Mesenteric fat pad (tissue), 1 donor: ENCODE measurements at places on chromosomes 2 and 18. TPM values are rescaled to one million over a fixed set of nuclear protein-coding genes. Genes with fewer than 3 reads are reported as not detected.

- no peak for DNase-seq
Observed at GRCh38 chr2:203708846-203709396, 2.5 kb downstream of the CD28 start.

GRCh38 chr2:53641290-53641689, 126.3 kb upstream of the CHAC2 start:
- no peak for DNase-seq

DNA sequence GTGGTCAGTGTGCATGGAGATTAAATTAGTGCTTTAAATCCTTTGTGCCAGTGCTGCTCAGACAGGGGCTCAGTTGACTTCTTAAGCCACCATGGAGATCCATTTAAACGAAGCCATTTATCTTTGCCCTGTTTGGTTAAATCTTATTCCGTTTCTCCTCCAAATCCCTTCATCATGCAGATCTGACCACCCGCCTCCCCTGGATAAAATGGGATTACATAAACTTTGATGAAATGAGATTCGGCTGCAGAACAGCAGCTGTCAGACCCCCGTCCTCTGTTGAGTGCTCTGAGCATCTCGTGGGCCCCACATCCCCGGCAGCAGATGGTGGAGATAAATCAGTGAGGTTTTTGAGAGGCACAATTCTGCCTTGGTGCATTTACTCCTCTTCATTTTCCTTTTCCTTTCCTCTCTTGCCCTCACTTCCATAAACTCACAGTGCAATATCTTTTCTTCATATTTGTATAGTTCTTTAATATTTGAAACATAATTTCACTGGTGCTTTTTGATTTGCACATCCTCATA, 84.4 kb upstream of the TWIST2 start:
- DNase-seq: no peak

GRCh38 chr2:64663402-64663801, 9.7 kb upstream of the SERTAD2 start:
- DNase-seq: no peak

DNA sequence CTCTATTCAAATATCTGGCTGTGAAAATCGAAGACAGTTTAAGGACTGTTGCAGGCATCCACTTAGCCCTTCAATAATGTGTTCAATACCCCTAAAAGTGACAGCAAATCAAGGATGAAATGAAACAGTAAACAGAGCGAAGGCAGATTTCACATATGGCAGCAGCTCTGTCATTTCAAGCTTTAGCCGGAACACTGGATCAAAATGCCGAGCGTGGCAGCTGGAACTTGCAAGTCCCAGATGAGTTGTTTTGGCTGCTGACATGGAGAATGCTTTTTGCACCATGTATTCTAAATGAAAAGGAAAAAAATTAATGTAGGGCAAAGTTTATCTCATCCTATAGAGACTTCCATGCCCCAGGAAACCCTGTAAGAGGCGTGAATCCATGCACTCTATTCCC, 18.0 kb downstream of the LRRC30 start:
- DNase-seq: no peak

GRCh38 chr2:136344339-136344738, 226.4 kb upstream of the CXCR4 start:
- DNase-seq: no peak

DNA sequence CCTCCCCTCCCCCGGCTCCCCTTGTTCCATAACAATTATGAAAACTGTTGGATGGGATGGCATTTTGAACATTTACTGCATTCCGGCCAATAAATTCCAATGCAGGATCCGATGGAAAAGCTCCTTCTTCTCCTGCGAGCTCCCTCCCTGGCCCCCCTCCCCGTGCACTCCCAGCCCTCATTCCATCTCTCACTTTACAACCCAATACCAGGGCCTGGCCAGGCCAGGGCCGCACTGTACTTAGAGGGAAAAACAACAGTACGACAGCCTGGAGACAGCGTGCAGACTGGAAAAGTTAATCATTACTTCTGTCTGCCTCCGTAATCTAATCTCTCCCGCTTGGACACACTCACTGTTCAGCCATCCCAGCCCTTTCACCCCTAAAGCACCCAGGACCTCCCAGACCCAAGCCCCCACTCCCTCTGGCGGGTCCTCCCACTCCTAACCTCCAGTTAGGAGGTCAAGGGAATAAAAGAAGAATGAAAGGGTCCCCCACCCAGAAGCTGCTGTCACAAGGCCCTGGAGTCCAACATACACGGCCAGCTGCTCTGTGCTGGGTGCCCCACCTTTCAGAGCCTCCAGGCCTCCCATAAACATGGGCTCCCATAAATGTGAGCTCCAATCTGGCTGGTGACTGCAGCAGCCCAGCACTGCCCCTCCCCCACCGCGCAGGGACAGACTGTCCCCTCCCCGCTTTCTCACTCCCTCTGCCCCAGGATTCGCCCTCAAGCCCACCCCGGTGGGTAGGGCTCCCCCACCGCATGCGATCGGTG, 20.6 kb downstream of the SMAD7 start:
- no peak for DNase-seq

Gene KIF5C
- 0.84 TPM for total RNA-seq

Gene ABCB11
- 0.06 TPM for total RNA-seq

Gene ACTR2
- 224 TPM for total RNA-seq

Gene ADAM23
- total RNA-seq: 1.1 TPM

Gene DNAJC5G
- total RNA-seq: not detected

Gene C2orf81
- total RNA-seq: 1.1 TPM
